ENCODE measurements at places on chromosomes 12 and 14.

GRCh38 chr14:100568164-100568997, 18.8 kb downstream of the BEGAIN start:
- no peak for DNase-seq

DNA sequence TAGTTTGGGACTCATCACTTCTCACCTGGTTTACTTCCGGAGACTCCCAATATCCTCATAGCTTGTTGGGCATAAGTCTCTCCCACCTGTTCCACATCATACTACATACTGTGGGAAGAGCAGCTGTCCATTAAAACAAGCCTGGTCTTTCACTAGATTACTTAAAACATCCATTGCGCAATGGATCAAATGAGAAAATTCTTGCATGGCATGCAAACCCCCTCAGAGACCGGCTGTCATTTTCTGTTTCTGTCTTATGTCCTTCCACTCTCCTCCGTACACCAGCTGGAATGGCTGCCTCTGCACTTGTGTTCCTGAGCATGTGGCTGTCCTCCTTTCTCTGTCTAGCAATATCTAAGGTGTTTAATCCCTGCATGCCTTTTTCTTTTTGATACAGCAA, 265.6 kb downstream of the TMEM117 start:
- no peak for DNase-seq

- no peak for DNase-seq
These were observed 80.5 kb downstream of the FBXW8 start for GRCh38 chr12:116990971-116991966.

GRCh38 chr14:97468220-97468619, 671.0 kb downstream of the VRK1 start:
- DNase-seq: no peak

GRCh38 chr14:104863923-104864266, 1.2 kb upstream of the CEP170B start:
- no peak for DNase-seq

GRCh38 chr12:7667125-7667524, 1.4 kb upstream of the APOBEC1 start:
- DNase-seq: no peak

DNA sequence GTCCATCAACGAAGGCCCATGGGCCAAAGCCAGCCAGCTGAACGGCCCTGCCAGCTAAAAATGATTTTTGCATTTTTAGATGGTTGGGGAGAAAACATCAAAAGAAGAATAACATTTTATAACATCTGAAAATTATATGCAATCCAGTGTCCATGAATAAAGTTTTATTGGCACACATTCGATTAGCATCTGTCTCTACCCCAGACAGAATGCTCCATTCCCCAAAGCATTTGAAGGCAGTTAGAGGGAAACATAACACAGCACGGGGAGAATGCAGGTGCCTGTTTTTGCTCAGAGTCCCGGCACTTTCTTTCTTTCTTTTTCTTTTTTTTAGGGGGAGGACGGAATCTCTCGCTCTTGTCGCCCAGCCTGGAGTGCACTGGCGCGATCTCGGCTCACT, 110.7 kb downstream of the ZNF664 start:
- DNase-seq: no peak

GRCh38 chr12:109010259-109010658, 10.6 kb downstream of the SVOP start:
- DNase-seq: no peak

- peak; percentile 90 for DNase-seq
These were observed 657.5 kb upstream of the TBX3 start for GRCh38 chr12:115341442-115341841.

DNA sequence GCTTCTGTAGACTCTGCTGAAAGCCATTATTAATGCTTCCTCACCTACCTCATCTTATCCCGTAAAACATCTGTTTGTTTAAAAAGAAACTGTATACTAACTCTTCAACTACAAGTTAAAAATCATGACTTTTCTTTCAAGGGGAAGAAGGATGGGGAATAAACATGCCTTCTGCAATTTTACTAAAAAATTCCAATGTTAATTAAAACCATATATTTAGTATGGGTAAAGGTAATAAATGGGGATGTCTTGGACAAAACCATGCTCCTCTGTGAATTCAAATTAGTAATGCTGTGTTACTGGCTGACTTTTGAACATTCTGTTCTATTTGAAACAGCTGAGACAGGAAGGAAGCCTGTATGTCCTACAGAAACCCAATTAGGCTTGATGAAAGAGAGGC, 311.1 kb upstream of the DIO2 start:
- DNase-seq: no peak

DNA sequence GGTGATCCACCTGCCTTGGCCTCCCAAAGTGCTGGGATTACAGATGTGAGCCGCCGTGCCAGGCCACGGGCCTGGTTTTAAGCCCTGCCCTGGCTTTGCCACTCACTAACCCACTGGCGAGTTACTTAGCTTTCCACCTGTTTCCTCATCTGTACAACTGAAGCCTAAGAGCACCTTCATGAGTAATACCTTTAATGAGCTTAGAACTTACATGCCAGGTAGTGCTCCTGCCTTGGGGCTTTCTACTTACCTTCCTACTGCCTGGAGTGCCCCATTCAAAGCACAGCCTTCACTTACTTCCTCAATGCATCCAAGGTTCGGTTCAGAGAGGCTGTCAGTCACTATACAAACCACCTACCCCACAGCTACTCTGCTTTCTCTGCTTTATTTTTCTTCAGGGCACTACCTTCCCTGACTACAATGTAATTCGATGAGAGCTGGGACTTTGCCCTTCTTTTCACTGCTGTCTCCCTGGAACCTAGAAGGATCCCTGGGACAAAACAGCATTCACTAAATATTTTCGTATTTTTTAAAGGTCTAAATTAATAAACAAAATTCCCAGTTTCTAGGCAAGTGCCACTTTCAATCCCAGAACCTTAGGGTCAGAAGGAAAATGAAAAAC, 13.8 kb downstream of the ZCCHC8 start:
- no peak for DNase-seq

DNA sequence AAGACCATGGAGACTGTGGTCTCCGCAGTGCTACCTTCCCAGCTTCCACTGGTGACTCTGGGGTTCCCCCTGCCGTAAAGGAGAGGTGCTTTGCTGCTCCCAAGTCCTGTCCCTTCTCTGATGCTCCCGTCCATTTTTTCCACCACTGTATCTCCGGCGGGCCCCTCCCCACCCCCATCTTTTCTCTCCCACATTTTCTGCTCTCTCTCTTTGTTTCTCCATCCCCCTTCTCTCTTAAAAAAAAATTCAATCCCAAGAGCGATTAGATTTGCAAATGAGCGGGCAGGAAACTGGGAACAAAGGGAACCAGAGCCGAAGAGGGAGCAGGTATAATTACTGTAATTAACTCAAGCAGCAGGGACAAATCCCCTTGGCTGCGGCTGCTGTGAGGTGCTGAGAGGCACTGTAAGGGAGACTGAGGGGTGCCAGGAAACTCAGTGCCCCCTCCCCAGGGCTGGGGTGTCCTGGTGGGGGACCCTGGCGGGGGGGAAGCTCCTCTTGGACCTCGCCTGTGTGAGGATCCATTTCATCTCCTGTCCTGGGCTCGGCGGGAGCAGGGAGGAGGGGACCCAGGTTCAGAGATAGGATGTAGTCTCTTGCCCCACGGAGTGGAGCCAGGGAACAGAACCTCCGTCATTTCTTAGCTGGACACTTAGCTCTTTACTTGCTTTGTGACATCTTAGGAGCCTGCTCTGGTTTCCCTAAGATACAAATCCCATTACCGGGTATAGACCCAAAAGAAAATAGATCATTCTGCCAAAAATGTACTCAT, 140.4 kb upstream of the NRXN3 start:
- no peak for DNase-seq

DNA sequence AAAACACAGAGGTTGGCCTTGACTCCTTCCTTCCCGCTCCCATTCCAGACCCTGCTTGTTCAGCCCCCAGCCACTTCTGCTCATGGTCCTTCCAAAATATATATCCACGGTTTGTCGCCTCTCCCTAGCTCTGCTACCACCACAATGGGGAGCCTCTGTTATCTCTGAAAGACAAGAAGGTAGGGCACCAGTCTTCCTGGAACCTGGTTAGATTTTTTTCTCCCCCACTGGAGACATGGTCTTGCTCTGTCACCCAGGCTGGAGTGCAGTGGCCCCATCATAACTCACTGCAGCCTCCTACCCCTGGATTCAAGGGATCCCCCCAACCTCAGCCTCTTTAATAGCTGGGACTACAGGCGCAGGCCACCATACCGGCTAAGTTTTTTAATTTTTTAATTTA, 95.7 kb downstream of the PTPN11 start:
- no peak for DNase-seq

- DNase-seq: no peak
These were observed 23.3 kb downstream of the CCDC38 start for GRCh38 chr12:95919110-95919509.

DNA sequence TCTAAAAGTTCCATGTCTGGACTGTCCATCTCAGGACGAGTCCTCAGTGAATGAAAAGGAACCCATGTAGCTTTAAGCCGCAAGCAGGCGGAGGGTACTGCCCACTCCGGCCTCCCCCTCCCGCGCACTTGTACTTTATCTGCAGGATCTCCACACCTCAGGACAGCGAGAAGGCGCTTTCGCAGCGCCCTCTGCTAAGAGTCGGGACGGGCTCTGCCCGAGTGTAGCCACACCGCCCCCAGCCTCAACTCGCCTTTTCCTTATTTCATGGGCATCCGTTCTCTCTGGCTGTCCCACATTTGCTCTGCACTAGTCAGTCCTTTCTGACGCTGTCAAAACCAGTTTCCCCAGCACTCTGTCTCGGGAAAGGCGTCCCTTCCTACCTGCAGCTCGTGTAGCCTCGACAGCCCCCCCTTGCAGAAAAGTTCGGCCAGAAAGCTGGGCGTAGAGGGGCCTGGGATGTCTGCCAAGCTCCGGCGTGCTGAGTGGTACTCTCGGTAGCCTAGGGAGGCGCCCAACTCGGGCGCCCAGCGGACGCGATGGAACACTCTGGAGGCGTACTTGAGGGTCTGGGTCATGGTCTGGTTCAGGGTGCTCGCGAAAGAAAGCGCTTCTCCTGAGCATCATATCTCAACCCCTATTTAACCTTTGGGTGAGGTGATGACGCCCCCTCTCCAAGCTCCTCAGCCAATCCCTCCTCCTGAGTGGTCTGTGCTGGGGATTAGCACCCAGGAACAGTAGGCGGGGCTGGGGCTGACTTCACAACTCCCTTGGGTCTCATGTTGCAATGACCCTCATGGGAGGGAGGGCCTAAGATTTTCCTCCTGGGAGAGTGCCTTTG, at the start of gene CYP27B1:
TSS of gene CYP27B1 (minus strand) at position 615 of the 841 bp plus-strand sequence. CDS start at position 578, 37 bp downstream.
- no peak for DNase-seq

DNA sequence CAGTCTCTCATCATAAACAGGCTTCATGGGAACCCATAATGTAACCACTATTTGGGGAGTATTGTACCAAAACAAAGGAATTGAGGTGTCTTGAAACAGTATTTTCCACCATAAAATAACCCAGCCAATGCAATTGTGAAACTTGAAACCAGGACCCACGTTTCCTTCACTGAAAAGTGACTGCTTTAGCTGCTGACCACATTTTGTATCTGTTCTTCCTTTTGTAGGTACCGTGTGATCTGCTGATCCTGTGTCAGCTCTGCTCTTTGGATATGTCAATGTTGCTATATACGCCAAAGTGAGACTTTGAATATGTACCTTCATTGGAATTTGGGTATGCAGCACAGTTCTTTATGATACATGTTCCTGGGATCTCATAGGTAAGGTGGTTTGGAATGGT, 95.1 kb upstream of the CNTN1 start:
- DNase-seq: no peak

- no peak for DNase-seq
These were observed 1.8 kb downstream of the DCN start for GRCh38 chr12:91180582-91181395.

GRCh38 chr12:9960590-9960989, 10.6 kb upstream of the CLEC12A start:
- no peak for DNase-seq

DNA sequence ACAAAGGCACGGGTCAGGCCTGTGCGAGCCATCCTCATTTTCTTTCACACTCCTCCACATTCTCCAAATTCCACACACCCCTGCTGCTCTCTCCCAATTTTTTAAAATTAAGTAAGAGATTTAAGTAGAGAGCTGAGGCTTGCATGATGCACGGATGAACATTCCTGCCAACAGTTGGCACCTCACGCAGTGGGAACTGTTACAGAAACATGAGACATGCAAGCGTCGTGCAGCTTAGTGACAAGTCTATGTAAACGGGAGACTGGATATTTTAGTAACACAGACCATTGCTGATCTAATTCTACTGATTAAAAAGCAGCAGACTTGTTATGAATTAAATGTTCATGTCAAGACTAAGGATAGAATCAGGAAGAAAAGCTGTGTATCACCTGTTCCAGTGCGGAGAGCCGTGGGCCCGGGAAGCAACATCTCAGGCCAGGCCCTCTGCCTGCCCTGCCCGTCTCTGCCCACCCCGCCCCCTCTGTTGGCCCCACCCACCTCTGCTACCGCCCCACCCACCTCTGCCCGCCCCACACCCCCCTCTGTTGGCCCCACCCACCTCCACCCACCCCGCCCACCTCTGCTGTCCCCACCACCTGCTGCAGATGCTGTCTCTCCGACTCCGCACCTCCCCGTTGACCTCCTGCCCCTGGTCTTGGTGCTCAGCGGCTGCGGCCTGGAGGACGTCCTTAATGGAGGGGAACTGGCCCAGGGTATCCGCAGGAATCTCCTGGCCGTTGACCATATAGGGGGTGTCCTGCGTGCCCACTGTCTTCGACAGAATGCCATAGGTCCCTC, 21.2 kb downstream of the GOLGA3 start:
- no peak for DNase-seq

GRCh38 chr12:51860986-51861385, 12.5 kb upstream of the FIGNL2 start:
- DNase-seq: no peak

DNA sequence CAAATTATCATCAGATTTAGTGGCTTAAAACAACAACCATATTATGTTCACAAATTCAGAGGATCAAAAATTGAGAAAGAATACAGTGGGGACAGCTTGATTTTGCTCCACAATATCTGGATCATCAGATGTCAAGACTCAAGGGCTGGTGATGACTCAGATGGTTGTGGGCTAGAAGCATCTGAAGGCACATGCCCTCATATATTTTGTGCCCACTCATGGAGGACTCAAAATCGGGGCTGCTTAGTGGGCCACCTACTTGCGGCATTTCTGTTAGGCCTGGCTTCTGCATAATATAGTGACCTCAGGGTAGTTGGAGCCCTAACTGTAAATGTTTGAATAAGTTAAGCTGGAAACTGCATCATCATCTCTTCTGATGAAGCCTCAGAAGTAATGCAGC, 584.5 kb downstream of the SLC16A7 start:
- no peak for DNase-seq

GRCh38 chr14:106528717-106529116, 1002.3 kb downstream of the TMEM121 start:
- DNase-seq: no peak

DNA sequence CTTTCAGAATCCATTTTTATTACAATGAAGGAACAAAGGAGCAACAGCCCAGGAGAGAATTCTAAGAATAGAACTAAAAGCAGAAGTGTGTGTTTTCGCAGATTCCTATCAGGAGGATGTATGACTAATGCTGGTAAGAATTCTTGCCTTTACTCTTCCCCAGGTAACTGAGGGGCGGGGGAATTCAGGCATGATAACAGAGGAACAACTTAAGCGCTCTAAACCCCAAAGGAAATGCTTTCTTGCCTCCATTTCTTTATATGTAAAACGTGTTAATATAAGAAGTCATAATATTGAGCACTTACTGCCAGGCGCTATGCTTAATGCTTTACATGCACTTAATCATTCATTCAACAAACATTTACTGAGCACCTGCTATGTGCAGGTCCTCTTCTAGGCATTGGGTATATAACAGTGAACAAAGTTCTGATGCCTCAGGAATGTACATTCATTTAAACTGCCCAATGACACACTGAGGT, 4.5 kb downstream of the HCAR1 start:
- DNase-seq: no peak
